ENCODE measurements at places on chromosomes 11 and 22.

DNA sequence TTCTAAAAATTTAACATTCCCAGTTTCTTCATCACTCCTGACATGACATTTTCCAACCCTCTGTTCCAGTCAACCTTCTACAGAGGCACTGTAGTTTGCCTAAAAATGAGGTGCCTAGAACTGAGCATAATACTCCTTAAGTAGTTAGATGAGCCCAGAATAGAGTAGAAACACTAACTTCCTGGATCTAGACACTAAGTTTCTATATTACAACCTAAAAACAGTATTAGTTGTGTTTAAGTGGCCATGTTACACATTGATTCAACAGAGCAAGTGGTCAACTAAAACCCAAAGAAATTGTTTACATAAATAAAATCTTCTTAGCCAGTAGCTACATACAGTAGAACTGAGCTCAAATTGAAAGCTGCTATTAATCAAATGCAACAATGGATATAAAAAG is 1.3 kb downstream of the HPS5 start:
- DNase-seq: no peak

DNA sequence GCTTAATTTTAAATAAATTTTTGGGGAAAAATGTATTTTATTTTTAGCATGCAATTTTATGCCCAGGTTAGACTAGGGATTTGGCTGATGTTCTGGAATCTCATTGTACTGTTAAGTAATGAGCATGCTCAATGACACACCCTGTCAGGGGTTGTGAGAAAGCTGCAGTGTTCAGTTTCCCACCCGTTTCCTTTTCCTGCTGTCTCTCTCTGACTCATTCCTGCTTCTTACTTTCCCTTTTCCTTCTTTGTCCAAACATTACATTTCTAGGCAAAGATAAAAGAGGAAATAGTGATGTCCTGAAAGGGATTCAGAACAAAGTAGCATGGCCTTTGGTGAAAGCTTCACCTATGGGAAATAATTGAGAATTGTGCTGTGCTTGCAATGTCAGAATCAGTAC is 22.7 kb downstream of the OOSP3 start:
- DNase-seq: no peak

GRCh38 chr11:92865352-92865751 is 104.1 kb upstream of the MTNR1B start:
- no peak for DNase-seq

GRCh38 chr11:330694-331357 is 10.2 kb upstream of the IFITM3 start:
- DNase-seq: no peak

- peak; percentile 59 for DNase-seq
Measured at GRCh38 chr11:20131788-20132666, 28.2 kb downstream of the DBX1 start.

DNA sequence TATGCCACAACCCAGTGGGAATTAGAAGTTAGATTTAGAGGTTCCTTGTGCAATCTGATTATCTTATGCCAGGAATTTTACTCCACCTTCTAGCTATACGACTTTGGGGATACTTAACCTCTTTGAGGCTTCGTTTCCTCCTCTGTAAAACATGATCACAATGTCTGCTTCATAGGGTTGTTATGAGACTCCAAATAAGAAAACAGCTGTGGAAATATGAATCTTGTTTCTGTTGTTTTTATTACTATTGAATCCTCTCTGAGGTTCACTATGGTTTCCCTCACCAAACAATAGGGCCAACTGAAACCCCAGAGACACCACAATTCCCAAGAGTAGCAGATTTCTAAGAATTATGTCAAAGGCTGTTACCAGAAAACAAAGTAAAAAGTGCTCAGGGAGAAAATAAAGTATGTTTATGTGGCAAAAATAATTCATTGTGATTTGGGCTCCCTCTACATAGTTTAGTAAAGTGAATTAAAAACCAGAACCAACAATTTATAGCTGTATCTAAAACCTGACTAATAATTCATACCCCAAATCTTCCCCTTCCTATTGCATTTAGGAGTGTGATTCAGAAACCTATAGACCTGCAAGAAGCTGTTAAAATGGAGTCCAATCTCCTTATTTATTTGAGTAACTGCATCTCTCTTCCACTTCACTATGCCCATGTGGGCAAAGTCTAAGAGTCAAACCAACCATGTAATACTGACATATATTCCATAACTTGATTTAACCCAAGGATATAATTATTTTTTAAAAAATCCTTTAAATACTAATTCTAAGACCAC is 38.4 kb downstream of the AMBRA1 start:
- no peak for DNase-seq

- DNase-seq: no peak
Measured at GRCh38 chr11:62879235-62879978, 1.3 kb upstream of the SLC3A2 start.

GRCh38 chr11:69904974-69905535 is 85.8 kb upstream of the FGF3 start:
- DNase-seq: no peak

GRCh38 chr11:34064291-34064690 is 12.8 kb downstream of the CAPRIN1 start:
- DNase-seq: no peak

GRCh38 chr11:92304271-92304670 is 79.7 kb downstream of the FAT3 start:
- no peak for DNase-seq

GRCh38 chr11:102883141-102883540 is 8.4 kb upstream of the MMP12 start:
- DNase-seq: no peak

DNA sequence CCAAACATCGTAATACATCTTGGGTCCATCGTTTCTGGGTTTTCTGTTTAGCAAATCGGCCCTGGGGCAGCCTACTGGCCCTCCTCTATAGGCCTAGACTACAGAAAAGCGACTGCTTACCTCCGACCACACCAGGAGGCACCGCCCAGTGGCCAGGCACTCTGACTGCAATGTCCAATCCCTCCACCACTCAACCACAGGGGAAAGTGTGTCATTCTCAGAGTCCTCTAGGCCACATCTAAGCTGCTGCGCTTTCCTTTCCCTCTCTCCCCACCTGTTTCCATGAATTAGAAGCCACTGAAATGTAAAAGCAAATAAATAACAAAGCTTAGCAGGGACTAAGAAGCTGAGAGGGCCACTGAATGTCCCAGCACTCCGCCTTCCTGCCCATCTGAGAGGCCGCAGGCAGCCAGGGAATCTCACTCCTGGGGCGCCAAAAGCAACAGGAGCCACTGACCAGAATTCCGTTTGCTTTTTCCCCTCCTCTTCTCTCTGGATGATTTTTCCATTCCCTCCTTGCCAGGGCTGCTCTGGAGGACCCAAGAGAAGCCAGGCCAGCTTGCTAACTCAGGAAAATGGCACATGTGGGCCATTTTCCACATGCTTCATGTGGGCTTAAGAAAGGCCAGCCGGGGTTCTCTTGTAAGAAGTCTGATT is 50.1 kb upstream of the FLI1 start:
- DNase-seq: no peak

- no peak for DNase-seq
Measured at GRCh38 chr11:25838918-25839625, 492.9 kb upstream of the ANO3 start.

DNA sequence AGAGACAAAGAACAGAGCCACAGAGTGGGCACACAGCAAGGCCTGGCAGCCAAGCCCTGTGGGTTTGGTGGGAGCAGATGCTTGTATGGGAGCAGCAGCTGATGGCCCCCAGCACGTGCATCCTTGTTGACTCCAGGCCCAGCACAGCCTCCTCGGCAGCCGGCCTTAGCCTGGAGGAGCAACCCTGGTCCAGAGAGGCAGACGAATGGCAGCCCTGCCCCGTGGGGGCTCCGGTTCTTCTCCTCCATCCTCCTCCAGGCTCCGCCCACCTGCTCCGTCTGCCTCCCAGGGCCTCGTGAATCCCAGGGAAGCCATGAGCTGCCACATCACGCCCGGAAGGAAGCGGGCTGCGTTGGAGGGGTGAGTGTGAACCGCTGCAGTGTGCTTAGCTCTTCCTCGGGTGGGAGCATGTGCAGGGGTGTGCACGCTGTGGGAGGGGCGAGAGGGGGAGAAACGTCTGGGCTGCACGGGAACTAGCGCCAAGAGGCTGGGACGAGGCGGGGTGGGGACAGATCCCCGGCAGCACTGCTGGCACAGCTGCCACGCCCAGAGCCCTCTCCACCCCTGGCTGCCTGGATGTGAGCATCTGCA is 36.3 kb upstream of the JAM3 start:
- DNase-seq: no peak

GRCh38 chr11:60252213-60253108 is 9.5 kb upstream of the MS4A4E start:
- no peak for DNase-seq

GRCh38 chr11:130814440-130815096 is 101.7 kb downstream of the SNX19 start:
- DNase-seq: no peak

- DNase-seq: peak; percentile 36
Measured at GRCh38 chr11:65651589-65652510, 10.9 kb downstream of the RELA start.

- DNase-seq: no peak
Measured at GRCh38 chr11:56089697-56090096, 3.4 kb upstream of the OR8I2 start.

- no peak for DNase-seq
Measured at GRCh38 chr11:76008474-76008873, 193.5 kb downstream of the UVRAG start.

DNA sequence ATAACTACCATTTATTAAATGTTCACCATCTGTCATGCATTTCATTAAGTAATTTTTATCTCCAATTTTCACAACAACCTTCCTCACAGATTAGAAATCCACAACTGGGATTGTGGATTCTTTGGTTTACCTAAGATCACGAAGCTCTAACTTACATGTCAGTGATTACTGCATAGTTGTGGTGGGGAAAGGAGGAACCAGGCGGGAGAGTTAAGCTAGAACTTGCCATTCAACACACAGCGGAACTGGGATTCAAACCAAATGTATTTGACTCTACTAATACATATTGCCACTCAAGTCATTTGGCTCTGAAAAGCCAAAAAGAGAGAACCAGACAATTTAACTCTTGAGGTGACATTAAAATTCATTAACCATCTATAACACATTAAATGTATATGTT is 10.4 kb upstream of the LAYN start:
- no peak for DNase-seq

DNA sequence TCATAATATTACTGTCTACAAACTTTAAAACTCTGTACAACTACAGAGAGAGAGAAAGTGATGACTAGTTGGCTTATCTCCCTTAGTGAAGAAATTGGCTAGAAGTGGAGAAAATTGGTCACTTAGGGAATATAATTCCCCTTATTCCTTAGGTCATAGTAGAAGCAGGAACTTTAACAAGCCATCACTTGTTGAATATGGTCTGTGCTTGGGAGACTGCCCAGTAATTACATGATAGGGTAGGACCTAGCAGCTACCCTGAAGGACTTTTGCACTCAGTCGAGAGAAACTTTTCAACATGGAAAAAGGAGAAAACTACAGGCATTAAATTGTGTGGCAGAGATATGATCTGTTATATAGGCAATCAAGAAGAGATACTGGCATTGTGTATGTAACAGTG is 576.5 kb upstream of the CCDC90B start:
- no peak for DNase-seq
